ENCODE measurements at places on chromosomes 12 and 14.

DNA sequence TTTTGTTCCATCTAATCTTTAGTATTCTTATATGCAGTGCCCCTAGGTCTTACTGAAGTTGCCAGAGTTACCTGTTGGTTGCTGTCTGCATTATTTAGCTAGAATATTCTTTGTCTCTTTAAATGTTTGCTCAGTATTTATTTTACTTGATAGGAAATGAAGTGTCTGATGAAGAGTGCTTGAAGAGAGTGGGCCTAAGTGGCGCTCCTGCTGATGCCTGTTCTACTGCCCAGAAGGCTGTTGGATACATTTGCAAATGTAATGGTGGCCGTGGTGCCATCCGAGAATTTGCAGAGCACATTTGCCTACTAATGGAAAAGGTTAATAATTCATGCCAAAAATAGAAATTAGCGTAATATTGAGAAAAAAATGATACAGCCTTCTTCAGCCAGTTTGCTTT is 18.9 kb downstream of the CMAS start:
- DNase-seq = no peak

GRCh38 chr14:106302661-106303060 is 776.3 kb downstream of the TMEM121 start:
- no peak for DNase-seq

DNA sequence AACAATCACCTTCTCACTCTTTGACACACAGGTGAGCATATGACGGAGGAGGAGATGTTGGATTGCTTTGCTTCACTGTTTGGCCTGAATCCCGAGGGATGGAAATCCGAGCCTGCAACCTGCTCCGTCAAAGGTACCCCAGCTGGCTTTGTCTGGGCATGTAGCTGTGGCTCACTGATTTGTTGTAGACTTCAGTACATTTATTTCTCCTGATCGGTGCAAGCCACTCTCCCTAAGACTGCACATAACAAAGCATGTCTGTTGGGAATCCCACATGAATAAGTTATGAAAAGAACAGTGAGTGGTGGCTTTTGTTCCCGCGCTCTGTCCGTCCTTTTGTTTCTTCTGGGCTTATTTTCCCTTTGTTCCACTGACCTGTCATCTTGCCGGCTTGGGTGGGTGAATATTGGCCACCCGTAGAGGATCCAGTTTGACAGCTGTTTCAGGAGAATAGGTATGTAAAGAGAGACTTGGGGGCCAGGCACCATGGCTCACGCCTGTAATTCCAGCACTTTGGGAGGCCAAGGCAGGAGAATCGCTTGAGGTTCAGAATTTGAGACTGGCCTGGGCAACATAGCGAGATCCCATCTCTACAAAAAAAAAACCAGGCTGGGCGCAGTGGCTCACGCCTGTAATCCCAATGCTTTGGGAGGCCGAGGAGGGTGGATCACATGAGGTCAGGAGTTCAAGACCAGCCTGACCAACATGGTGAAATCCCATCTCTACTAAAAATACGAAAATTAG is 20.0 kb upstream of the BCL7A start:
- DNase-seq = no peak

DNA sequence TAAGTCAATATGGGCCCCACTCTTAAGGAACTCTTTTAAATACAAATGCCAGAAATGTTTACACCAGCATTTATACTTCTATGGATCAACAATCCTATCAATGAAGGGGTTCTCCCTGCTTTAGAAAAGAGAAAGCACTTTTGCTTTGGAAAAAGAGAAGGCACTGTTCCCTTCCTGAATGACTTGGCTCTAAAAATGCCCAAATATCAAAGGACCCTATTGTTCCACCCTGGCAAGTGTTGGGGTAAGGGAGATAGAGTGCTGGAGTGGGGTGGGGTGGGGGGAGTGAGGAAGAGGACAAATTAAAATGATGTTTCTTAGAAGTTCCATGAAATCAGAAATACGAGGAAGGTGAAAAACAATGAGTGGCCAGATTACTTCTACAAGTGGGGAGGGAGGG is 131.6 kb upstream of the GRIN2B start:
- DNase-seq = no peak

DNA sequence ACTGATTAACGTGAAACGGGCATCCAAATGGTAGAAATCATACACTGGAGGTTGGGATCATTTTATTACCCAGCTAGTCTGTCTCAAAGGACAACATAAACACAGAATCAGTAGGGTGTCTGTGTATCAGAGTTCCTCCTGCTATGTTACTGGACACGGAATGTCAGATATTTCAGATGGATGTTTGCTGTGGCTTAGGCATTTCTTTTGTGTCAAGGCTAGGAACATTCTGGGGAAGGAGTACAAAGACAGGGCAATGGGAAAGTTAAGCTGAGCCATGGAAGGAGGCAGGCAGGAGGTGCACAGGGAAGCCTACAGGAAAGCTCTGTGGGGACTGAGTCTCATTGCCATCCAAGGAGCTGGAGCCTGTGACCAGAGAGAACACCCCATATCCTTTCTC is 254.6 kb downstream of the C12orf75 start:
- no peak for DNase-seq

- DNase-seq = no peak
Measured at GRCh38 chr12:22008196-22008595, 37.8 kb upstream of the CMAS start.

DNA sequence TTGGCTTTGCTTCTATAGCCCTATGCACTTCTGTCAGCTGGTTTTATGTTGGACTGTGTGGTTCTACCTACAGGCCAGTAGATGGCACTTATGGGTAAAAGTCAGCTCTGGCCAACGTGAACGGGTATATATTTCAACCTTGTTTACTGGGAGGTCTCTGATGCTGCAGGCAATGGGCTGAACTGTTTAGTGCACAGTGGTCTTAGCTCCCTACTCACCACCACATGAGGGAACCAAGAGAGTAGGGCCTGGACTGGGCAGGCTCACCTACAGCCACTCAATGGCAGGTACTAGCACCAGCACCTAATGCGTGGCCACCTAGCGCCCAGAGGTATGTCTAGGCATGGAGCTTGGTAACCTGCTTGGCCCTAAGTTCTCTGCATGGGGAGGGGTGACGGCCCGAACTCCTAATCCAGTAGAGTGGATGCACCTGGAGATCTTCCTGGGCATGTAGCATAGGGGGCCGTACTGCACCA is 481.8 kb downstream of the TMEM117 start:
- peak; percentile 13 for DNase-seq

DNA sequence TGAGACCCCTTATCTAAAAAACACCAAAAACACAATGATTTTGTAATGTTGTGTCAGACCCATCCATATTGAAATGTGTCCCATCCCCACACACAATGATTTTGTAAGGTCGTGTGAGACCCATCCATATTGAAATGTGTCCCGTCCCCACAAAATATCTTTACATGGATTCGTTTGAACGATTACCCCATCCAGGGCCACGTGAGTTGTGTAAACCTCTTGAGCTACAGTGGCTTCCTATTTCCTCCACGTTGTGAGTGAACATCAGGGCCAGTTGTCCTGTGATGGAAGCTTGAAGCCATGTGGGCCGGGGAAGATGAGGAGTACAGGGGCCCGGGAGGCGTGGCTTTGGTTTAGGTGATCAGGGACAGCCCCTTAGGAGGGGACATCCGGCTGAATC is 27.0 kb upstream of the ULK1 start:
- DNase-seq = no peak

GRCh38 chr12:56377310-56377988 is 14.8 kb upstream of the APOF start:
- DNase-seq = no peak

DNA sequence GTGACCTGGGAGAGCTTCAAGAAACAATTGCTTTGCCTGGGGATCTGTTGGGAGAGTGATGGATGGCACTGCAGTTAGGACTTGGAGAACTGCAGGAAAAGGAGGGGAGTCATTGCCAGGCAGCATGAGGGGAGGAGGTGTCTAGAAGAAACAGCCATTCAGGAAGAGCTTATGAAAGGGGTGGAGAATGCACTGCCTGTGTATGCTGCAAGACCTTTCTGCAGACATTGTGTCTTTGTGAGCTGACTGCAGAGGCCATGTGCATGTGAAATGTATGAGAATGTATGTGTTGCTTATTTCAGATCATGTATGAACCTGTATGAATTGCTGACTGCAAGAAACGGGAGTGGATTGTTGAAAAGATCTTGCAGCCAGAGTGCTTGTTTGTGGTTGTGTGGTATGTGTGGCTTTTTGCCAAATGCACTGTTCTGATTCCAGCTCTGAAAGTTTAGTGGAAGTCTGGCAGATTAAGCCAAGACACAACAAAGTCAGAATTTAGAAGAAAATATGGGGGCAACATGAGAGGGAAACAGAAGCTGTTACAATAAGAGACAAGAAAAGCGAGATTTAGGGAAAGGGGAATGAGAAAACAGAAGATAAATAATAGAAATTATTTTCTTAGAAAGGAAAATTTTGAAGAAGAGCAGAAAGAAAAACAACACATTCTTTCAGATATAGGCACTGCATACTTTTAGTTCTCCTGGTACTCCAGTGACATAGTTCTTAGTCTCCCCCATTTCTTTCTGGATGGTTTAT is 9.8 kb upstream of the RIMKLB start:
- DNase-seq = no peak

GRCh38 chr12:6824085-6824775 is 2.6 kb downstream of the GPR162 start:
- DNase-seq = no peak

GRCh38 chr12:388541-389141 is 479 bp downstream of the KDM5A start:
- DNase-seq = peak; percentile 61

DNA sequence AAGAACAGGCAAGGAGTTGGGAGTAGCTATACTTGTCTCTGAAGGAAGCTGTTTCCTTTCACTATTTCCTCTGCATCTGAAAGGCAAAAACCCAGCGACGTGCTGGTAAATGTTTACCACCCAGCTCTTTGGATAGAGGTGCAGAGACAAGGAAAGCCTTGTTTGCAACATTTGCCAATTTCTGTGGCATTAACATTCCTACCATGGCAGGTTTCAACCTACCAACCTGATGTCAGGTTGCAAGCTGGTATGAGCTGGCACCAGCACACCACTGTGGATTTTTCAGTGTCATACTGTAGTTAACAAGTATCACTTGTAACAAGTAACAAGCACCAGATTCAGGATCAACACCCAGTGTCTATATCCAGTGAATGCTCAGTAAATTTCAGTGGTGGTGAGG is 294.8 kb upstream of the TMPO start:
- DNase-seq = no peak

DNA sequence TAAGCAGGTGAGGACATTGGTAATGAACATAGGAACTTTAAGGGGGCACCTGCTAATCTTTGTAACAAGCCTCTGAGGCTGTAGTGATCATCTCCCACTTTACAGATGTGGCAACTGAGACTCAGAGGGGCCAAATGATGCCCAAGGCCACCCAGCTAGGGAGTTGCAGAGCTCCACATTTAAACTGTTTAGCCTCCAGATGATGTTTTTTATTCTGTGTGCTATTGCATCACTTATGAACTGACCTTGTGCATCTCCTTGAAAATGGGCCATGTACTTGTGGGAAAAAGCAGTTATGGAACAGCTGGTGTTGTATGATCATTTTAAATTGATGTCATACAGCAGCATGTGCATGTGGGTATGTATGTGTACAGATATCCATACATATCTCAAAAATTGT is 41.4 kb downstream of the TPCN1 start:
- no peak for DNase-seq

DNA sequence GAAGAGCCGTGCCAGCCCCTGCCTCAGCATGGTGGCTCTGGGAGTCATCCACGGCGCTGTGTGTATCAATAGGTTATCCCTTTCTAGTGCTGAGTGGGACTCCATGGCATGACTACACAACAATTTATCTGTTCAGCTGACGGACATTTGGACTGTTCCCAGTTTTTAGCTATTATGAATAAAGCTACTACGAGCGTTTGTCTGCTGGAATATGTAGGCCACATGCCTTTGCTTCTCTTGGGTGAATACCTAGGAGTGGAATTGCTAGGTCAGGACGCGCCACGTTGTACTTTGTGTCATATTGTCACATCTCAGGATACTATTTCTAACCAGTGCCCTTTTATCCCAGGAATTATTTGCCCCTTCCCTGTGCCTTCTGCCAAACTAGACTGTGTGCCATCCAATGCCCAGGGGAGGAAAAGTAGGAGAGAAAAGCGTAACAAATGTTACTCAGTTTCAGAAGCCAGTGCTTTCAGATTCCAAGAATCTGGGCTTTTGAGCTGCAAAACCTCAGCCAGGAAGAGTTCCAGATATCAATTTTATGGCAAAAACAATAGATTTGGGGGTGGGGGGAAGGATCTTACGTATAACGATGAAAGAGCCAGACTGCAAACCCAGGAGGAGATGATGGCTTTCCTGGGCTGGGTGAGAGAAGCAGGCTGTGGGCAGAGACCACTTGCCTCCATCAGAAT is 62.5 kb upstream of the NCOR2 start:
- no peak for DNase-seq

DNA sequence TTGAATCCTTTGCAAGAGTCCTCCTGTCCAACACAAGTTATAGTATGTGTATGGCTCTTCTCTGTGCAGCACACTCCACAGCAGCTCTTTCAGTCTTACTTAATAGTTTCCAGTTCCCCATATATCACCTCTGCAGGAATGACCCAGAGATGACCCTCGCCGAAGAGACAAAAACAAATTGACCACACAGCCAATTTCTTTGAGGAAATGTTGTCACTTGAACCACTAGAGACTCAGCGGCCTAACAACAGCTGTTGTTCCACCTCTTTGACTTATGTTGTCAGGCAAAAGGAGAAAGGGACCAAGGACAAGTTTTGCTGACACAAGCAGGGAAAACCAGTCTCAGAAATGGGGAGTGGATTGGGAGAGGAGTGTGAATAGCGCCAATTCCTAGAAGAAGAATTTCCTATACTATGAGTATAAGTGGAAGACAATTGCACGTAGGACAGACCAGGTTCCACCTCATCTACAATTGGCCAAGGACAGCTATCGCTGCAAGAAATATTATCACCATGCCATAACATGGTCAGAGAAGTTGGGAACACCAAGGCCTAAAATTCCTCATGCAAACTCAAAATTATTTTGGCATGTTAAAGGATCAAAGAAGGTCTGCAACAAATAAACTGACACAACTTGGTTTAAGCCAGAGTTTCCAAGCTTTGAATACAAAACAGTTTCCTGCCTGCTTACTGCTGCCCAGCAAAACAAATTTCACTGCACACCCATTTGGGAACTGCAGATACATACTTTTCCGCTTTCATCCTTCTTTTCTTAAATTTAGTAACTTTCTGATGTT is 41.7 kb upstream of the ITPR2 start:
- no peak for DNase-seq

DNA sequence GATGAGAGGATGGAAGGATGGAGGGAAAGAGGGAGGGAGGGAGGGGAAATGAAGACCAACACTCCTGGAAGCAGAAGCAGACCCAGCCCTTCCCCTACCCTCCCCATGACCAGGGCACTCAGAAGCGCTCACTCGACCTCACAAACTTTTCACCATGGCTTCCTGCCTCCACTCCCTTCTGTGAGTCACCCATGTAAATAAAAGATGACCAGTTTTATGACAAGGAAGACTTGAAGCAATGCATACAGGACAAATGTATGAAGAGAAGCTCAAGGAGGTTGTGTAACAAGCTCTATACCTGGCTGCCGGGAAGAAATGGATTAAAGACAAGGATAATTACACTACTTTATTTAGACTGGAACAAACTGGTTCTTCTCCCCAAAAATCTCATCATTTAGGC is 63.8 kb downstream of the CDC42BPB start:
- DNase-seq = no peak
